ENCODE measurements at places on chromosomes 2 and 18.

DNA sequence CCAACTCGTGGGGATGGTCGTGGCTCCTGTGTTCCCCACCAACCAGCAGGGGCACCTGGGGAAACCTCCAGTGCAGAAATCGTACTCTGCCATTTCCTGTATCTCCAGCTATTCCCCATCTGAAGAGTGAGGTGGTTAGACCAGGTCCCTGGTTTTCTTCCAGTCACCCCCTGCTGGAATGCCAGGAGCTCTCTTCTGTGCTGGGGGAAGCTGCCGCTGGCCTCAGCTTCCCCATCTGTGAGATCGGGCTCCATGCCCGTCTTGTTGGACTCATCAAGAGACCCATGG, 119.7 kb downstream of the INHBB start:
- DNase-seq: no peak

DNA sequence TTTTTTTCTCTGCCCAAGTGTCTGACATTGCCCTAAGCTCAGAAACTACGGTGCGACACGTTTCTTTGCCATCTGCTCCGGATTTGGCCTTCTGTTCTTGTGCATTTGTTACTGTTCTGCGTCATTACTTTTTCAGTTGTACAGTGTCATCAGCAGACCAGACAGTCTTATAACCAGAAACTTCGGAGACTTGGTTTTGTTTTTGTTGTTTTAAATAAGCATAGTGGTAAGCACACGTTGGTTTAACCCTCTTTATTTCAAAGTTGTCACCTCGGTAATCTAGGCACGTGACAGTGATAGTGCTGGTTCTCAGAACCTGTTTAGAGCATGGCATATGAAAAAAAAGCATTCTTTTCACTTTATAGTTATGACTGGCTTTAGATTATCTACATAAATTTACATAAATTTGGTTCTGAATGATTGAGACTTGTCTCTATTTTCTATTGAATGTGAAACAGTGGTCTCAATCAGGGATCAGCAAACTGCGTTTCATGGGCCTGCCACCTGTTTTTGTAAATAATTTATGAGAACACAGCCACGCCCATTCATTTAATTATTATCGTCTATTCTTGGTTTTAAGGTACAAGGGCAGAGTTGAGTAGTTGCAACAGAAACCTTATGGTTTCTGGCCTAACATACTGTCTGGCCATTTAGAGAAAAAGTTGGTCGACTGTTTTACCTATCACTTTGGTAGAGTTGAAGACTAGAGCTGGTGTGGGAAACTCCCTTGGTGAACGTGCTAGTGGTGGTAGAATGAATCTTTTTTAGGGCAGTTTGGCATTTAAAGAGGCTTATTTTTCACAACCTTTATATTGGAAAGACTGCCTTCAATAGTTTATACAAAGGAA, 106.5 kb downstream of the ZNF532 start:
- no peak for DNase-seq

GRCh38 chr2:24049485-24050021, at the start of gene FKBP1B:
TSS of gene FKBP1B (plus strand) at chr2:24049741. CDS start at chr2:24049850, 109 bp downstream.
- DNase-seq: peak; percentile 28

GRCh38 chr2:186059096-186059495, 320.5 kb downstream of the FSIP2 start:
- DNase-seq: no peak

DNA sequence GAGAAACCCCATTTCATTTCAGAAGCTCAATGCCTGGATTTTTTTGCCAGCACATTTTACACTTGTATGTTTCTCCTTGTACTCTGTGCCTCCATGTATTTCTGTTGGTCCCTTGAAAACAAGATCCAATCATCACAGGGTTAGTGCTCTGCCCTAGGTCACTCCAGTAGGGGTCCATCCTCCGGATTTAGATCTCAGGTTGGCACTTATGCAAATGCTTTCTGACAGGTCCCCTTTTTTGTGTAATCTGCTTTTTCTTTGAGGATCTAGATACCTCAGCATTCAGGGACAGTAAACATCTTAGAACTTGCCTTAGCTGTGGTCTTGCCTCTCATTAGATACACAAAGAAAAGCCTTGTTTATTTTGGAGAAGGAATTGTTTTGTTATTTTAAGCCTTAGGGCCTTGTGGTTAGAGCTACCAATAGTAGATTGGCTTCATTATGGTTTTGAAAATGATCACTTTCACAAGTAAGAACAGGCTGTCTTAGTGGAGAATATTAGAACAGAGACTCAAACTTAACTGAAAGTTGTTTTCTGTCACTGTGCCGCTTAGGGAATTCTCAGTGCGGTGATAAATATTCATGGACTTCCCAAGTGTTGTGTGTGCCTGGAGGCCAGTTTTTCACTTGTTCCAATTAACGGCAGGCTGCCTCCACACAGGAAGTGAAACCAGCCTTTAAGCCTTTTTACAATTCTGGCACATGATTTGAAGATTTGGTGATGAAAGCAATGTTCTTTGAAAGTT, 7.8 kb downstream of the MERTK start:
- no peak for DNase-seq

- no peak for DNase-seq
Measured at GRCh38 chr2:238731961-238732360, 115.9 kb upstream of the TWIST2 start.

DNA sequence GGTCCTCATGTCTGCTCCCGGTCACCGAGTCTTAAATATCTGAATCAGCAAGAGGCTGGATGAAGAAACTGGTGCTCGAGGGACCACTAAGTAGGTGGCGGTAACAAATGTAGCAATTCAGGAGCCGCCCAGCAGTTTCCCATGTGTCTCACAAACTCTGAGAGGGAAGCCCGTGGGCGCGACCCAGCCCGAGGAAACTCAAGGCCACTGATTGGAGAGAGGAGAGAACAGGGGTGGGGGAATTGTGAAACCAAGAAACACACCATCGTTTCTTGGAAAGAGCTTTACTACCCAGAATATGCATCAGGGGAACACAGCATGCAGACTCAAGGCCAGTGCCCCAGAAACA, 10.8 kb downstream of the MLPH start:
- DNase-seq: no peak

DNA sequence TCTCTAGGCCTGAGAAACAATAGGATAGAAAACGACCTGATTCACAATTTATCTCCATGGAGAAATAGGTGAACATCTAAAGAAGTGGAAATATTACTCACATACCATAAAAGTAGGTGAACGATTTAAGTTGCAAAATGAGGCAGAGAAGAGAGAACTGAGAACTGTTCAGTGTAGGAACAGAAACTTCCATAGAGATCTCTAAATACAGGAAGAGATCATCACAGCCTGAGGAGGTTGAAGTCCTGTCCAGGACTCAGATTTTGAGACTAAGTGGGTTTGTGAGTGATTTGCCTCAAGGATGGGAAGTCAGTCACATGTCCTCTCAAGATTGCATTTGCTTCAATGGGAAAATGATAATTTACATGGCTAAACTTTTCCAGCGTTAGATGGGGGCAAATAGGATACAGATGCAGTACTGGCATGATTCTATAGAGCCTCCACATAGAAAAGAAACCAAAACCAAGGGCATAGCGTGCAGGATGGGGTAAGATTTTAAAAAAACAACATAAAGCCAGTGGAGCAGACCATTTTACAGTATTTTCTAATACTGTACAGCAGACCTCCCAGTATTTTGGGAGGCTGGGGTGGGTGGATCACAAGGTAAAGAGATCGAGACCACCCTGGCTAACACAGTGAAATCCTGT, 68.8 kb downstream of the MEP1B start:
- DNase-seq: no peak

- DNase-seq: no peak
Measured at GRCh38 chr2:143477714-143478443, 348.7 kb downstream of the ARHGAP15 start.

- DNase-seq: no peak
Measured at GRCh38 chr2:95388091-95388692, 14.3 kb upstream of the FAHD2A start.

- no peak for DNase-seq
Measured at GRCh38 chr2:180732337-180732736, 248.1 kb upstream of the UBE2E3 start.

DNA sequence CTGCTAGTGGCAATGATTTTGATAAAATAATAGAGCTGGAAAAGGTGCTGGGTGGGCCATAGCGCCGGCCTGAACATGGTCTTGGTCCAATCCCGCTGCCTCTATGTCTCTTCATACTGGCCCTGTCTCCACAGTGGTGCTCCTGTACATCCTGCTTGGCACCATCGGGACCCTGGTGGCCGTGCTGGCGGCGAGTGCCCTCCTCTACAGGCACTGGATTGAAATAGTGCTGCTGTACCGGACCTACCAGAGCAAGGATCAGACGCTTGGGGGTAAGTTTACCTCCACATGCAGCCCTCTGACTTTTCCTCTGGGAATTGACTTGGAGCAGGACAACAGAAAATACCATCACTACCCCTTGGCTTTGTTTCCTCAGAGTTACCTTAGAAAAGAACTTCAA, 24.0 kb downstream of the IL18RAP start:
- DNase-seq: no peak

Data from T-cell (primary cell).